ENCODE measurements at places on chromosomes 6 and 20.

GRCh38 chr6:37078814-37079213, 73.4 kb downstream of the FGD2 start:
- no peak for DNase-seq

- no peak for DNase-seq
These were observed 33.8 kb downstream of the FRMD1 start for GRCh38 chr6:168045141-168045691.

DNA sequence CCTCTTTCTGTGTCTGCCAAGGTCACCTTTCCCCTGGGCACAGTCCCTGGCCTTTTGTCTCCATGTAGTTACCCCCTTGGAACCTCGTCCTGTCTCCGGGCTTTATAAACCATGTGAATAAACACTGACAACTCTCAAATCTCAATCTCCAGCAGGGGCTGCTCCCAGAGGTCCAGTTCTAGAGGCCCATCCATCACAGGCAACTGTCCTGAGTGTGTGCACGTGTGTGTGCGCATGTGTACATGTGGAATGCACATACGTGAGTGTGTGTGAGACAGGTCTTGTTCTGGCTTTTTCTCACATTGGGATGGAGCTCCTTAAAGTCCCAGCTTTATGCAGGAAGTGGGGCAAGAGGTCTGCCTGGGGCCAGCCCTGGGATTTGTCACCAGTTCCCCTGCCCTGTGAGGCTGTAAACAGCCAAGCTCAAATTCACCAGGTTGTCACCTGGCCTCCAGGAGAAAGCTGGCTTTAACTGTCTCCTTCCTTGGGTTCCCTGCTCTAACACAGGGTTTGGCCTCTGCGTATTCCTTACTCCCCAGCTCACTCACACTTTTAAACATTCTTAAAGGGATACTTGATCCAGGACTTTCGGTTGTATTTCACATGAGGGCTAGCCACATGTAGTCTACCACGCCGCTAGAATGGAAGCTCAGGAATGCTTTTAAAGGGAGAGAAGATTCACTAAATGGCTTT, 42.7 kb downstream of the RAMACL start:
- DNase-seq: no peak

DNA sequence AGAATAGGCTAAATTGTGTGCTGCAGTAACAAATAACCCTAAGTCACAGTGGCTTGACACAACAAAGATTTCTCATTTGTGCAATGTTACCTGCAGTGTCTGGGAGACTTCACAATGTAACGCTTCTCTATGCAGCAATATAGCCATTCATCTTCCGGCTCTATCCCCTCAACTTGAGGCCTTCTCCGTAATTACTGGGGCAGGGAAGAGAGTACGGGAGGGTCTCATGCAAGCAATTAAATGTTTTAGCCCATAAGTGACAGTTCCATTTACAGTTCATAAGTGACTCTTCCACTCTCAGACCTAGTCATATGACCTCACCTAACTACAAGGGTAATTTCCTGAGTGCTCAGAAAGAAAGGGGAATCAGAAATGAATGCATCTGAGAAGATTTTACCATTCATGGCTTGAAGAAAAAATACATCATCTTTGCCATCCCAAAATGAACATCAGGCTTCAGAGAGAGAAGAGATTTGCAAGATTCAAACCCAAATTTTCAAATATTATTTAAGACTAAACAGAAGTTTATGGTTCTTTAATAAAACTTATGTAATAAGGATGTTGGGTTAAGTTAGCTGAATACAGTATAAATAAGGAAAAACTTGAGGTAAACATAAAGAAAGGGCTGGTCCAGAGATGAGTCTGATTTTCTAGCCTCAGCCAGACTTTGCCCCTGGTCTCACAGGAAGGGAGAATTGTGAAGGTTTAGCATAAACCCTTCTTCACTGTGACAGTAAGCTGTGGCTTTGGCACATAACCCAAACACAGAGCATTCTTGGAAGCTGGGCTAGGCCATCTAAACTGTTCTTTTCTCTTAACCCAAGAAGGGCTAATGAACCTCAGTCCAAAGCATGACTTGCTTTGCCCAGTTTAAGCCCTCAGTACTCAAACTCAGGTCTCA, 13.3 kb downstream of the GPR6 start:
- no peak for DNase-seq
